ENCODE measurements at places on chromosomes 5 and 9.
A peak's percentile ranks its signal among the peaks of the same experiment; 100 is the strongest.

GRCh38 chr5:128409166-128409800 lies 128.8 kb downstream of the FBN2 start:
- DNase-seq, result no peak

- DNase-seq, result no peak
Observed at GRCh38 chr9:8809741-8810140, 1010.2 kb upstream of the DMAC1 start.

DNA sequence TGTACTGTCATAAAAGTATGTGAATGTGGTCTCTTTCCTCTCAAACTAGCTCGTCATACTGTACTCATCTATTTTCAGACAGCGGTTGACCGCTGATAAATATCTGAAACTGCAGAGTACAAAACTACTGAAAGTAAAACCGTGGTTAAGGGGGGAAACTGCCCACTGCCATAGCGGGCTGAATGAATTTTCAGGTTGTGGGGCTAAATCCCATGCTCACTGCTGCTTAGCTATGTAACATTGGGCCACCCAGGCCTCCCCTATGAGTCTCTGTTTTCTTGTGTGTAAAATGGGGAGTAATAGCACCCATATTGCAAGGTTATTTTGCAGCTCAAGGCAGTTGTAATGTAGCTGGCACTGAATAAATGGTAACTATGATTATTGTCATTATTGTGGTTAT lies 82.3 kb downstream of the MSX2 start:
- DNase-seq, result no peak

GRCh38 chr9:97473717-97474116 lies 27.7 kb upstream of the TMOD1 start:
- DNase-seq, result no peak

DNA sequence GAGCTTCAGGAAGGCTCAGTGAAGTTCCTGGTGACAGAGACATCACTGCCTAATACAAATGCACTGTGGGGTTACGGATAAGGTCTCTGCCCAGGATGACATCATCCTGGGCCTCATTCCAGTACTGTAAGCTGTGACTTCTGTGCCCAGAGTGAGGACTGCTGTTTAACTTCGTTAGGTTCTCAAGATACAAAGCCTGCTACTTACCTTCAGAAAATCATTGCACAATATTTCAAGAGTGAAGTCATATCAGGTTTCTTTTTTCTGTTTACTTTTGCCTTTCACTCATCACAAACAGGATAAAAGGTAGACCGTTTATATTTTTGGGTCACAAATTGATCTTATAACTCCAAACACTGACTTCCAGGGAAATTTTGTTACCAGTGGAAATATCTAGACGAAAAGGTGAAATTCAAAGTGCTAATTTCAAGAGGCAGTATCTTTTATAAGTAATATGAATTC lies 241.2 kb downstream of the PIK3R1 start:
- DNase-seq, result no peak

DNA sequence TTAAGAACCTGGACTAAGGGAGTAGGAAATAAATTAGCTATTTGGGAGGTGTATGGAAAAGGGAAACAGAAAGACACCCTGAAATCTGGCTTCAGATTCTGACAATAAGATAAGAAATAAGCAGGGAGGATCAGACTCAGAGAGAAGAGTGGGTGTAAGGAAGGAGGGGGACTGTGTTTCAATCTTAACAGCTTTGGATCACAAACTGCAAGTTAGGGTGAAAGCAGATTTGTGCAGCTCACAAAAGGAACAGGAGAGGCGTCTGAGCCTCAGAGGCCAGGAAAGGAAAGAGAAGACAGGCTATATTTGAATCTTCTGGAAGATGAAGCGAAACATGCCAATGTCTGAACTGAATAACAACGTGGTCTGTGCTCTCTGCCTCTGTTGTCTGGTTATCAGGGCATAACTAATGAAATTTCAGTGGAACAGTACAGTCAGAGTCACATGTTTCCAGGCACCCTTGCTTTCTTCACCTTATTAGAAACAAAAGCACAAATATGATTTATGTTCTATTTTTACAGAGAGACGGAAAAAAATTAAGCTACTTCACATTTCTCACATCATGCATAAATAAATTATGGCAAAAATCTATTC lies 26.6 kb downstream of the SGTB start:
- peak; percentile 74 for DNase-seq

- DNase-seq, result no peak
Observed at GRCh38 chr5:114166081-114166480, 195.8 kb upstream of the KCNN2 start.

DNA sequence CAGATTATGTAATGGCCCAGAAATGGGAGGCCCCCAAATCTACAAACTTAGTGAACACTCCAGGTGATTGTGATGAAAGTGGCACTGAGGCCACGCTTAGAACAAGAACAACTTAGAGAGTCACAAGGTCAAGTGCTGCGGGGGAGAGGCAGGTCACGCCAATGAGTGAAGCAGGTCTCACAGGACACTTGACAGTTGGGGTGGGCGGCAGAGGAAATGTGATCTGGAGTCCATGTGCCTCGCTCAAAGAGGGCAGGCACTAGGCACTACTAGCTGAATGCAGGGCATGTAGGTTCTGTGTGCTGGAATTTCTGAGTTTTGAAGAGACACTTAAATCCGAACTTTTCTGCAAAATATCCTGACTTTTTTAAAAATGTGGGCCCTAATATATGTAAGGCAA lies 193.2 kb upstream of the RORB start:
- no peak for DNase-seq

- DNase-seq, result no peak
Observed at GRCh38 chr5:74094096-74094781, 468.2 kb downstream of the ARHGEF28 start.

GRCh38 chr5:40972434-40972833 lies 63.1 kb downstream of the C7 start:
- DNase-seq, result no peak

- no peak for DNase-seq
Observed at GRCh38 chr5:125408448-125409233, 662.2 kb upstream of the ZNF608 start.

DNA sequence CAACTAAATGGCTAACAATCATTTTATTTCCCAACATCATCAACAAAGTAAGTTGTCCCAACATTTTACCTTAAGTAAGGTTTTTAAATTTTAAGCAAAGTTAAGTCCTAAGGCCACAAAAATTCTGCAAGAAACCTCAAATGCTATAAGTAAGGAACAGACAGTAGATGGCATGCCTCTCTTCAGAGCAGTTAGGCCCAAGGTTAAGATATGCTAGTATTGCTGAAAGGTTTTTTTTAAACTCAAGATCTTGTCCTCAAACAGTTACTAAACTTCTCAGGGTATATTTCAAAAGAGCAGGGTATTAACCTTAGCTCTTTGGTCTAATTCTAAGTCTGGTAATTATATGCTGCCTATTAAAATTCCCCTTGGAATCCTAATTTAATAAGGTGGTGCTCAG lies 35.1 kb downstream of the PJA2 start:
- DNase-seq, result no peak

DNA sequence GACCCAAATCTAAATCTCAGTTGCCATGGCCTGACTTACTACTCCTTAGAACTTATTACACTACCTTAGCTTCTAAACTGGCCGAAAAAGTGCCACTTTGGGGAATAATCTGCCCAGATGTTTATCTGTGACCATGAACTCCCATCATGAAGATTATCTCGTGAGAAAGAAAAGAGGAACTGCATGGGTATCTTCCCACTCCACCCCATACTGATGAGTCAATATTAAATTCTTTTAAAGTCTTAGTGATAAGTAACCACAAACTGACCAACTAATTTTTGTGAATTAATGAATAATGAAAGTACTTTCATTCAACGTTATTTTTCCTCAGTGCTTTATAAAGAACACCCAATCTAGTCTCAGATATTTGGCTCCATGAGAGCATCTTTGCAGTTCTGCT lies 493.5 kb downstream of the EBF1 start:
- DNase-seq, result no peak

DNA sequence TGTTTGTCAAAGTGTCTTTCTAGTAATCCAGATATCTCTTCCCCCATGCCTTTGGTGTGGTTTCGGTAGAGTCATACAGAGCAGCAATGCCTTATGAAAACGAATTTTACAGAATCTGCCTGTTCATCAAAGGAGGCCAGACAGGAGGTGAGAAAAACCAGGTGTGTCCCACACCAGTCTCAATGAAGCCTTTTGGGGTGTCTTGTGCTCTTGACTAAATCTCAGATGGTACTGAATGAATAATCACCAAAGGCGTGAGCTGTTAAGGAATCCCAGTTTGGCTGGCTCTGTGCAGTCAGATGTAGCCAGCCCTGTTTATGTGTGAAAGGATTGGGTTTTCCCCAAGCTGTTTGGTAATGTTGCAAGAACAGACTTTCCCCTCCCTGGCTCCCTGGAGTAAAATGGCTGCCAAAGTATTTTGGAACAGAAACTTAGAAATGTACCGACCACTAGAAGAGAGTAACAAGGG lies 70.8 kb upstream of the CDKN2B start:
- DNase-seq, result peak; percentile 42

- DNase-seq, result no peak
Observed at GRCh38 chr9:34016149-34016548, 32.5 kb downstream of the UBAP2 start.

GRCh38 chr9:23841304-23841703 lies 15.3 kb upstream of the ELAVL2 start:
- DNase-seq, result no peak

- DNase-seq, result peak; percentile 72
Observed at GRCh38 chr5:139660923-139661814, 13.0 kb downstream of the CXXC5 start.

DNA sequence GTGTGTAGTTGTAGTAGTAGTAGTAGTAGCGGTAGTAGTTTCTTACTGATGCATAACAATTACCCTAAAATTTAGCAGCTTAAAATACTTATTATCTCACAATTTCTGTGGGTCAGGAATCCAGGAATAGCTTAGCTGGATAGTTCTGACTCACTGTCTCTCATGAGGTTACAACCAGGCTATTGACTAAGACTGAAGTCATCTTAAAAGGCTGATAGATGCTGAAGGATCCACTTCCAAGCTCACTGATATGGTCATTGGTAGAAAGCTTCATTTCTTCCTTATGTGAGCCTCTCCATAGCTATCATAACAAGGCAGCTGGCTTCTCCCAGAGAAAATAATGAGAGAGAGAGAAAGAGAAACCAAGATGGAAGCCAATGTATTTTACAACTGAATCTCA lies 147.5 kb upstream of the FBXL17 start:
- DNase-seq, result no peak

- no peak for DNase-seq
Observed at GRCh38 chr5:107235167-107235566, 435.6 kb downstream of the EFNA5 start.

DNA sequence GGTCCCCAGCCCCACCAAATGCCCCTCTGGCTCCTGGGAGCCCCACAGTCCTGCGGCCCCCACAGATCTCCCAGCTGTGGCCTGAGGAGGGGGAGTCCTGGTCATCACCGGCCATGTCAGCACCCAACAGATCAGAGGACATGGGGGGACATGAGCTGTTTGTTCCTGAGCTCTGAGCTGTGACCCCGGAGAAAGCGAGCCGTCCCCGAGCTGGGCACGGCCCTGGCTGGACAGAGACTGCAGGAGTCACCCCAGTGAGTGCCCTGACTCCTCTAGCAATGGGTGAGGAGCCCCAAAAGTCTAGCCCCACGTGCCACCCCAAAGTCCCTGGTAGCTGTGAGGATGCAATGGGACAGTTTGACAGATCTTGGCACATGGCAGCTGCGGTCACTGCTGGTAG lies 25.7 kb downstream of the CCDC187 start:
- no peak for DNase-seq

- no peak for DNase-seq
Observed at GRCh38 chr5:173246135-173246495, 11.1 kb upstream of the NKX2-5 start.

GRCh38 chr5:169551146-169551545 lies 32.4 kb upstream of the SPDL1 start:
- DNase-seq, result no peak

DNA sequence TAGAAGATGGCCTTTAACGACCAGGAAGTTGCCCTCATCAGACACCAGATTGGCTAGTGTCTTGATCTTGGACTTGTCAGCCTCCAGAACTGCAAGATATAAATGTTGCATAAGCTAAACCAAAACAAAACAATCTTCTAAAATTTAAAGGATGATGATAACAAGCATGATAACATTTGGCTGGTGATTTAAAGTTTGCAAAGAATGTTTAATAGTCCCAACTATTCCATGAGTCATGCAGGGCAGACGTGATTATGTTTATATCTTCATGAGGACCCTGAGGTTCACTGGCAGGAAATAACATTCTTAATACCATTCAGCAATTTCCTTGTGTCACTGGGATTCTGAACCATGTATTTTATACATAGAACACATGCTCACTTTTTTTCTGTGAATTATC lies 319.8 kb downstream of the HCN1 start:
- DNase-seq, result no peak

- peak; percentile 26 for DNase-seq
Observed at GRCh38 chr9:75488719-75489110, 400.4 kb downstream of the OSTF1 start.

GRCh38 chr5:68027519-68027918 lies 188.0 kb upstream of the PIK3R1 start:
- no peak for DNase-seq

- no peak for DNase-seq
Observed at GRCh38 chr9:68685770-68686169, 19.3 kb upstream of the PIP5K1B start.

- DNase-seq, result no peak
Observed at GRCh38 chr9:3526997-3527940, 1.5 kb upstream of the RFX3 start.

- no peak for DNase-seq
Observed at GRCh38 chr5:2829239-2829638, 77.8 kb upstream of the IRX2 start.

DNA sequence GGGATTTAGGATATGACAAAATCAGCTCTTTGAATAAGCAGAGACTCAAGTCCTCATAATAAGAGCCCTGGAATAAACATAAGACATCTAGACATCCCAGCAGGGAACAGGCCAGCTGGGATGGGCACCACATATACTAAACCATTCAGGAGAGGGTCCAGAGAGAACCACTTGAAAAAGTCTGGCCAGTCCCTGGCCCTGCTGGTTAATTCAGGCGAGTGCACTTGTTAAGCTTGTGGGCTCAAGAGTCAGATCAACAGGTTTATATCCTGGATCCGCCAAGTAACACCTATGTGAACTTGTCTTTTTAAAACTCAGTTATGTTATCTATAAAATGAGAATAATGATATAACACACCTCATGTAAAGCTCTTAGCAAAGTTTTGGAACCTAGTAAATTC lies 63.3 kb downstream of the CAVIN4 start:
- DNase-seq, result no peak

GRCh38 chr5:150523472-150524350 lies 15.8 kb downstream of the NDST1 start:
- peak; percentile 85 for DNase-seq

GRCh38 chr9:2231829-2232228 lies 216.7 kb downstream of the SMARCA2 start:
- DNase-seq, result no peak

- no peak for DNase-seq
Observed at GRCh38 chr9:89629081-89629976, 24.5 kb downstream of the GADD45G start.

- no peak for DNase-seq
Observed at GRCh38 chr5:133742431-133742988, 130.2 kb upstream of the FSTL4 start.

All from putamen (tissue), 1 donor.